Vagina (tissue), 2 donors: ENCODE measurements at places on chromosomes 3 and 15. TPM values are rescaled to one million over a fixed set of nuclear protein-coding genes. Genes with fewer than 3 reads are reported as not detected.

- no peak for DNase-seq
Measured at GRCh38 chr15:95044745-95045417, 813.5 kb downstream of the MCTP2 start.

DNA sequence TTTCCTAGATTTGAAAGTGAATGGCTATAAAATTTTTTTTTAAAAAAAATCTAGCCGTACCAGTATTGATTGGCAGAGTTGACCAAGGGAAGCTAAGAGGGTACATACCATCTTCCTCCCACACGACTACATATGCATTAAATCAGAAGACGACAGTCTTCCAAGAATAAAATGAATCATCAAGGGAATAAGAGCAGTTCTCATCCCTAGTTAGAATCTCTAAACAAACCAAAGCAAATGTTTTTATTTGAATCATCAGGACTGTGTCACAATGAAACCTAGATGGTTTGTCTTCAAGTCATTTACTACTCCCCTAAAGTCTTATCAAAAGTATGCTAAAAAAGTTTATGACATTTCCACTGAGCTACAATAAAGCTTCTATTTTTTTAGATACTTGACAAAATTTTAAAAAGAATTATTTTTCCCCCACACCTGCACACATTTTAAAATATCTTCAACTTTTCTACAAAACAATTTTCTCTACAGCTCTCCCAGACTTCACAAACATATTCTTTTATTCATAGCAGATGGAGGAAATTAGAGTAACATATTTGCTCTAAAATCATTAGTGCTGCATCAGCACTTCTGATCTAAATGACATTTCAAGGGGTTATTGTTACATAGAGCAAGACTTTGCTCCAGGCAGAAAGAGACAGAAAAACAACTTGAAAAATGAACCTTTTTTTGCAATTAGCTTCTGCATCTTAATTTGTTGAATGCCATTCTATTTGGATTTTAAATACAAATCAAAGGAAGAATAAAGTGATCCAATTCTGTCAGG lies 547.1 kb downstream of the FHIT start:
- no peak for DNase-seq

- DNase-seq: no peak
Measured at GRCh38 chr3:158313338-158313927, 203.5 kb downstream of the RSRC1 start.

GRCh38 chr15:62248277-62248984 lies 83.3 kb upstream of the C2CD4B start:
- no peak for DNase-seq

DNA sequence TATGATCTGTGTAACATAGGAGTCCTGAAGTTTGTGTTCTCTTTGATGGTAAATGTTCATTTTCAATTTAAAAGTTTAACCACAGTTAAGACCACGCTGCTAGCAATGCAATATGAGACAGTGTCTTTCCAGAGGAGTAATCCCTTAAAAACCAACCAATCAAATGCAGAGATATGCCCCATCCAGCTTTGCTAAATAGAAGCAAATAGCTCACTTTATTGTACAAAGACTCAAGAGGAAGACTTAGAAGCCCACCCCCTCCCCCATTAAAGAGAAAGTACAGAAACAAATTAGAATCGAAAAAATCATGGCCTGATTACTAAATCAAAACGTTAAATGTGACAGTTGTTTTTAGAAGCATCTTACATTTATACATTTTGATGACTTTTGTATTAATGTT lies 2.1 kb upstream of the ANP32A start:
- no peak for DNase-seq

GRCh38 chr3:10962481-10963036 lies 30.0 kb upstream of the SLC6A1 start:
- no peak for DNase-seq

DNA sequence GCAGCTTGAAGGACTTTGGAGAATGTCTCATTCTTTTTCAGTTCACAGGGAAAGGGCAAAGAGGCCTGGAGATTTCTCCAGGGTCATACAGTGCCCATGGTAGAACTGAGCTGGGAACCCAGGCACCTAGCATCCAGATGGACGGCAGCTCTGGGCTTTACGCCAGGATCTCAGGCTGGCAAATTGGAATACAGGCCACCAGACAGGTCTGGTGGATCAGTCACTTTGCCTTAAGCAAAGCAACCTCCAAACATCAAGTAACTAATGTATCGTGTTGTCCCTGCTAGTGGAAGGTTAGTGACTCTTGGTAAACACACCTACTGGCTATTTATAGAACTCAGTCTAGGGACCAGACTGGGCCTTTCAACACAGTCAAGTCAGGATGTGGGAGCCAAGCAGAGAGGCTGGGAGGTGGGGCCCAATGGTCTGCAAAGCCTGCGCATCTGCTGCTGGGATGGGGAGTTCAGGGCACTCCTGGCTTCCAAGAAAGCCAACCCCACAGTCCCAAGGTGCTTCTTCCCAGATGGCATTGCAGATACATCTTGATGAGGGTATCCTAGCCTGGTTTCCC lies 30.2 kb downstream of the RPLP1 start:
- no peak for DNase-seq

DNA sequence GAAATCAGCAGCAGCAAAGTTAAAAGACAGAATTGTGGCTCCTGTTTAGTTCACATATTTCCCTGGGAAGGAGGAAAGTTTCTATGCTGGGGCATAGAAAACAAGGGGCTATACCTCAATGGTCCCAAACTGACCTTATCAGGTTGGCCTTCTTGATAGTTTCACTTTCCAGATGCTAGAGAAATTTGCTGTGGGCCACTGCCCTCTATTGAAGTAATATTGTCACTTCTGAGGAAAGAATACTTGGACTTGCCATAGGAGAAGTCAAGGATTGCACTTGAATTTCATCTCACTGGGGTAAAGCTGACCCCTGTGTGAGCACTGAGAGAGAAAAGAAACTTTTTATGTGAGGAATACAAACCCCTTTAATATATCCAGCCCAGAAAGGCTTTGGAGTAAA lies 49.3 kb upstream of the XCR1 start:
- no peak for DNase-seq

DNA sequence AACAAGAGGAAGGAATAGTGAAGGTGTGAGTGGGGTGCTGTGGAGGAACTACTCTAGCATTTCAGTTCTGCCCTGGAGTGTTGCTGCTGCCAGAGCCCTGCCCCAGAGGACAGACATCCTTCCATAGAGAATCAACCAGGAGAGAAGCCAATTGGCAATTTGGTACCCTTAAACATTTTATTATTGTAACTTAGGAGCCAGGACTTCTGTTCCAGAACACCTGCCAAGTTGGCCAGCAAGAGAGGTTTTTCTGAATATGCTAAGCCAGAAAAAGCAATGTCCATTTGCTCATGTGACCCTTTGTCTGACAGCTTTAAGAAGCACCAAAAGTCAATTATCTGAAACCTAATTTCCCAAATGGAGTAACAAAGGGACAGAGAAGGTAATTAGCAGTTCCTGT lies 264.9 kb downstream of the MEX3B start:
- DNase-seq: no peak

DNA sequence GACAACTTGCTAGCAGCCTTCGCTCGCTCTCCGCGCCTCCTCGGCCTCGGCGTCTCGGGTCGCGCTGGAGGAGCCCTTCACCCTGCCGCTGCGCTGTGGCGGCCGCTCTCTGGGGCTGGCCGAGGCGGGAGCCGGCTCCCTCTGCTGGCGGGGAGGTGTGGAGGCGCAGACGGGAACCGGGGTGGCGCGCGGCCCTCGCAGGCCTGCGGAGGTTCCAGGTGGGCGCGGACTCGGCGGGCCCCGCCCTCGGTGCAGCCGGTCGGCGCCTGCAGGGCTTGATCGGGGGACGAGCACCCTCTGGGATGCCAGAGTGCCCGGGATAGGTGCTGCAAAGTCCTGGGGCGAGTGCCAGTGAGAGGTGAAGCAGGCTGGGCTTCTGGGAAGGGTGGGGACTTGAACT lies 989.9 kb downstream of the ROBO2 start:
- no peak for DNase-seq

- no peak for DNase-seq
Measured at GRCh38 chr3:70374179-70374578, 61.7 kb upstream of the MDFIC2 start.

DNA sequence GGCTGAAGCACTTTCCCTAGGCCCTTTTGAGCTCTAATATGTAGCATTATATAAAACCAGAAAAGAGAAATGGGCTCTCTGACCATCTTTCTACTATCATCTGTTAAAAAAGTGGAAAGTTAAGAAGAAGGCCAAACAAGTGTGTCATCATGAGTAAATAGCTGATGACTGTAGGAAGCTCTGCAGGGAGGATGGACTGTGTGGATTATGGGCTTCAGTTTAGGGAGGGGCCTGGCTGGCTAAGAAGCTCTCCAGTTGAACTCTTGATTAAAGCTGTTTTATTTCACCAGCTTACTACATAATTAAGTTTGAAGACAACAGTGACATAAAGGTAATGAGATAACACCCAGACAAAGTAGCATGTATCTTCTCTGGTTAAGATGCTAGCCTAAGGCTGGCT lies 30.6 kb downstream of the INTS14 start:
- DNase-seq: no peak

GRCh38 chr3:31724651-31725050 lies 191.9 kb downstream of the STT3B start:
- no peak for DNase-seq

DNA sequence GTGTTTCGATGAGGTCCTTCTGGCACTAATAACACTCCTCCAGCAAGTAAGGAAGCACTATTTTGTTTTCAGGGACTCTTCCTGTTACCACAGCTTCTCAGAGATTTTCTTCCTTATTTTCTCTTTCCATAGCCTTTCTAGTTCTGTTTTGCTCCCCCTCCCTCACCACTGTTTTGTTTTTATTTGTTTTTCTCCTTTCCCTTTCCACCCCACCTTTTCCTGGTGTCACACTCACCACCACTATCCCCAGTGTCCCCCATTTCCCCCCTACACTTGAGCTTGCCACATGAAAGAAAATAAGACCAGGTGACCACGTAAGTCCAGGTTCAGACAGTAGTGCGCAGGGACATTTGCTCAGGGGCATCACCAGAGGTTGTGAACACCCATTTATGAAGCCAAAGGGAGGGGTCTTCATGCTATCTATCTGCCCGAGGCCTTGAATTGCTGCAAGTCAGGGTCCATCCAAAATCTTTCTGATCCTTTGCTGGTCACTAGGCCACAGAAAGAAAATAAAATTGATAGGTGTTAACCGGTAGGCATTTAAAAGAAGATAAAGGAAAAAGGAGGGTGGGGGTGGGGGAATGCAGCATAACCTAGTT lies 1.4 kb upstream of the RFTN1 start:
- DNase-seq: no peak

DNA sequence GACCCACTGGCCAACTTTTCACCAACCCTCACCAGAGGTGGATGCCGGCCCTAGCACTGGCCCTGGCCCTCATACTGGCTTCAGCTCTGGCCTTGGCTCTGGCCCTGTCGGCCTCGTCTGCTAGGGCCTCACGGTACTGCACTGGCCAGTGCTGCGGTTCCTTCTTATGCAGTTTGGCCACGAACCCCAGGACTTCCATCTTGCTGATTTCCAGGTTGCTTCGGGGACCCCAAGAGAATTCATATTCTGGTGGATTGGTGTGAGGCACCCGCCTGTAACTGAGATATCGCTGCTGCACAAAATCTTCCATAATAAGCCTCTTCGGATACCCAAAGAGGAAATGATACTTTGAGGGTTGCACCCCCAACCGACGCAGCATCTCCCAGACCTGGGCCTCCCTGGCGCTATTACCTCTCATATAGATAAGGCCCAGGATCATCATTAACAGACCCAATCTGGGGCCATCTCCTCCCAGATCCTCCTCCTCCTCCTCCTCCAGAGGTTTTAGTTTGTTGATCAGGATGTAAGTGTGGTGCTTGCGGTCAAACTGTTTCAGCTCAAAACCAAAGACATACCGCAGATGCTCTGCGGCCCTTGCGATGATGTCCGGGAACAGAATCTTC lies 883 bp downstream of the MAGEF1 start:
- DNase-seq: no peak

DNA sequence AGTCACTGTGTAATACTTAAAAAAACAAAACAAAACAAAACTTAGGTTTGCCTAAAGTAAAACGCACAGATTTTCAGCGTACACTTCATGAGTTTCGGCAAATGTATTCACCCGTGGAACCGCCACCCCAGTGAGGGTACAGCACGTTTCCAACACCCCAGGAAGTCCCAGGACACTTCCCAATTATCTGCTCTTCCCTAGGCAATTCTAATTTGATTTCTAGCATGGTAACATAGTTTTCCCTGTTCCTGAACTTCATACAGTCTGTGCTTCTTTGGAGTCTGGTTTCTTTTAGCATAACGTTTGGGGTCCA lies 497 bp upstream of the CLASP2 start:
- DNase-seq: no peak

GRCh38 chr3:66655044-66655443 lies 154.2 kb upstream of the LRIG1 start:
- DNase-seq: no peak

- DNase-seq: no peak
Measured at GRCh38 chr3:23949784-23950183, 4.7 kb downstream of the NR1D2 start.

DNA sequence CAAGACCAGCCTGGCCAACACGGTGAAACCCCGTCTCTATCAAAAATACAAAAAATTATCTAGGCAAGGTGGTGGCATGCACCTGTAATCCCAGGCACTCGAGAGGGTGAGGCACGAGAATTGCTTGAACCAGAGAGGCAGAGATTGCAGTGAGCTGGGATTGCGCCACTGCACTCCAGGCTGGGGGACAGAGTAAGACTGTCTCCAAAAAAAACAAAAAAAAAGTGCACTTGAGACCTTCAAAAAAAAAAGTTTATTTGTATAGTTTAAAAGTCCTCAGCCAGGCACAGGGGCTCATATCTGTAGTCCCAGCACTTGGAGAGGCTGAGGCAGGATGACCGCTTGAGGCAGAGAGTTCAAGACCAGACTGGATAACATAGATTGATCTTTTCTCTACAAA lies 2.1 kb downstream of the PBRM1 start:
- DNase-seq: no peak

DNA sequence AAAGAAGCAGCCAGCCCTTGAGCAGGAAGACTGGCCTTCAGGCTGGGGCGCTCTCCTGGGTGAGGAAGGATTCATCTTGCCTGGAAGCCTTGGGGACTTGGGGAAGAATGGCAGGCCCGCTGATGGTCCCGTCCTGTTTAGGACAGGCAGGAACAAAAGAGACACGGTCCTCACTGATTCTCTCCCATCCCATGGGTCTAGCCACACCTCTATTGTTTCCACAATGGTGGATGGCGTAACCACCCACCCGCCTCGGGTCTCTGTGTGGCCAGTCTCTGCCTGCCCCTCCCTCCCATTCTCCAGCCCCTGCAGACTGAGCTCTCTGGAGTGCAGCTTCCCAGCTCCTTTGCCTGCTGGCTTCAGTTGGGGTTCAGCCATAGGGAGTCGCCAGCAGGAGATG lies 284.3 kb downstream of the UACA start:
- DNase-seq: no peak

GRCh38 chr3:94258851-94259250 lies 196.0 kb downstream of the NSUN3 start:
- no peak for DNase-seq

GRCh38 chr3:73508330-73508954 lies 116.3 kb downstream of the PDZRN3 start:
- DNase-seq: no peak

PBRM1 gene
- total RNA-seq: 64.6 TPM

BNC1 gene
- 18.2 TPM for total RNA-seq

DUT gene
- total RNA-seq: 84.5 TPM

PRSS50 gene
- total RNA-seq: not detected

ATP13A5 gene
- not detected for total RNA-seq

DPPA2 gene
- not detected for total RNA-seq

GHSR gene
- total RNA-seq: not detected

SPTBN5 gene
- 0.49 TPM for total RNA-seq
